ENCODE measurements at places on chromosomes 2 and 18. TPM values are rescaled to one million over a fixed set of nuclear protein-coding genes. Genes with fewer than 3 reads are reported as not detected.

DNA sequence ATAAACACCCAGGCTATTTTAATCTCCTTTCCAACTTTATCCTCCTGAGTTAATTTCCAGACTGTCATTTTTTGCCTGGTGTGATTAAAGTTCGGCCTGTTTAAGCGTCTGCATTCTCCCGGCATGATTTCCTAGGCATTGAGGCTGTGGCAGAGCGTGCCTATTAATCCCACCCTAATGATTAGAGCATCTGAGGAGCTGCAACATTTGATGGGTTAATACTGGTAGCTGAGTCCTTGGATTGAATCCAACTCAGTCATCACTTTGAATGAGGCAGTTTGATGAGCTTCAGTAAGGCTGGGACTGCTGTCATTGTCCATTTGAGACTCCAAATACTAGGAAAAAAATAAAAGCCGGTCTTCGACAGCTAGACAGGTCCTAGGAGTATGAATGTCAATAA lies 882.5 kb downstream of the SLC4A3 start:
- DNase-seq, result no peak

- DNase-seq, result no peak
Observed at GRCh38 chr2:191296083-191297006, 51.1 kb downstream of the MYO1B start.

DNA sequence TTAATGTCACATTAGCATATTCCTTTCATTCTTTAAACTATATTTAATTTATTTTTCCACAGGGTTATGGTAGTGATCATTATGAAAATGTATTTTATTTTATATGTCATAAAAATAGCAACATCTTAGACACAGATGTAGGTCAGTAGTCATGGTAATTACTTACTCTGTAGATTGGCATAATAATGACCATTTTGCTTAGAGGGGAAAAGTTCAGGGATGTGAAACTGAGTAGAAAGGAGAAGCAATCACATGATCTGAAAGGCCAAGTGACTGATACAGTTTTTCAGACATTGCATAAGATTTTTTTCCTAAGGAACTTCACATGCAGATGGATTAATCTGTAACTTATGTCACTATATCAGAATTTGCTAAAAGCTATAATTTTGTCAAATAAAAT lies 286.9 kb downstream of the CTNNA2 start:
- DNase-seq, result no peak

The ZNF892 gene
- total RNA-seq, result 4.3 TPM

The SLC9A4 gene
- 0.15 TPM for total RNA-seq

All from naive thymus-derived CD4-positive, alpha-beta T cell (primary cell).